Stimulated activated CD8-positive, alpha-beta memory T cell treated with anti-CD3 and anti-CD28 coated beads, Interleukin-7, amount 100 ng/mL, for 1 hour (primary cell): ENCODE measurements at places on chromosomes 5 and 9.

DNA sequence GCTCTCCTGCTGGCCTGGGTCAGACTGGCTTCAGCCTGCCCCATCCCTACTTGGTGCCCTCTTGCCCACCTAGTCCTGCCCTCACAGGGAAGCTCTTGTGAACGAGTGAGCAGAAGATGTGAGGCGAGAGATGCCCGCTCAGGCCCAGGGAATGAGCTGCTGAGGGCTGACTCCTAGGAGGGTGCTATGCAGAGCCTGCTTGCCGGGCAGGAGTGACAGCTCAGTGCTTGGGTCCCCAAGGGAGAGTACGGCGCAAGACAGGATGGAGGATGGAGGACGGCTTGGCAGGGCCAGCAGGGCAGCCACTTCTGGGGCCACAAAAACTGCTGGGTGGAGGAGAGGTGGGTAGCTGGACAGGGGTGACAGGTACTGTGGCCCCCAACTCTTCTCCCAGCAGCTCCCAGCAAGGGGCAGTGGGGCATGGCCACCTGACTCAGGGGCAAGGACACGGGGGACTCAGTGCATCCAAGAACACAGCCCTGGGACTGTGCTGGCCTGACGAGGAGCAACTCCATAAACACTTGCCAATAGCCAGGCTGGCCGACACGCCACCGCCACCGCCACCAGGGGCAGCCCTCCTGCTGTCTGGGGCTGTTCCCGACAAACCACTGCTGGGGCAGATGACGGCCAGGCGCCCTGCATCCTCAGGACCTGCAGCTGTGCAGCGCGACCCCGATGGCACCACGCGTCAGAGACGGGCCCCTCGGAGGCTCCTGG, 55.6 kb upstream of the UBAC1 start:
- no peak for DNase-seq

DNA sequence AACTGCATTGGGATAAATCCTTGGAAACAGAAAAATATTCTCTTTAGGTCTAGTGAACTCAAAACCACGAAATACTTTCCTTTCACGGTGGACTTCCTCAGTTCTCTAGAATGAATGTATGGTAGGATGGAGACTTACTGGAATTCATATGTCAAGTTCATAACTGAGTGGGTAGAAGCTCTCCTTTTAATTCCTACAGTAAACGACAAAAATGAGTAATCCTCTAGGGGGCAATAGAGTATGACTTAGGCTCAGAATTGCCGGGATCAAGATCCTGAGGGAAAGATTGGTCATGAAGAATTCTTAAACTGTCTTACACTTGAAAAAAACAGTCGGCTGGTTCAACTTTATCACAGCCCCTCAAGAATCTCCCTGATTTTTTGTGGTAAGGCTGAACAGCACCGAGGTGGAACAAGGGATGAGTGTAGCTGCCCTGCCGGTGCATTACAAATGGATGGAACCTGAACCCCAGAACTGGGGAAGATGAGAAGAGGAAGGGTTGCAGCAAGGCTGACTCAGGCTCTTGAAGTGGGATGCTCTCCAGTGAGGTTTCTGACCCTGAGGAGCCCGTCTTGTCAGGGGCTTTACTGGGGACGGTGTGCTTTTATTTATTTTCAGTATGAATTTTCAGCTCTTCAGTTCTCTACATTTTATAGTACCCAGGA, 14.0 kb upstream of the LOX start:
- no peak for DNase-seq

- DNase-seq = no peak
Measured at GRCh38 chr5:145903113-145903512, 30.3 kb upstream of the GRXCR2 start.

DNA sequence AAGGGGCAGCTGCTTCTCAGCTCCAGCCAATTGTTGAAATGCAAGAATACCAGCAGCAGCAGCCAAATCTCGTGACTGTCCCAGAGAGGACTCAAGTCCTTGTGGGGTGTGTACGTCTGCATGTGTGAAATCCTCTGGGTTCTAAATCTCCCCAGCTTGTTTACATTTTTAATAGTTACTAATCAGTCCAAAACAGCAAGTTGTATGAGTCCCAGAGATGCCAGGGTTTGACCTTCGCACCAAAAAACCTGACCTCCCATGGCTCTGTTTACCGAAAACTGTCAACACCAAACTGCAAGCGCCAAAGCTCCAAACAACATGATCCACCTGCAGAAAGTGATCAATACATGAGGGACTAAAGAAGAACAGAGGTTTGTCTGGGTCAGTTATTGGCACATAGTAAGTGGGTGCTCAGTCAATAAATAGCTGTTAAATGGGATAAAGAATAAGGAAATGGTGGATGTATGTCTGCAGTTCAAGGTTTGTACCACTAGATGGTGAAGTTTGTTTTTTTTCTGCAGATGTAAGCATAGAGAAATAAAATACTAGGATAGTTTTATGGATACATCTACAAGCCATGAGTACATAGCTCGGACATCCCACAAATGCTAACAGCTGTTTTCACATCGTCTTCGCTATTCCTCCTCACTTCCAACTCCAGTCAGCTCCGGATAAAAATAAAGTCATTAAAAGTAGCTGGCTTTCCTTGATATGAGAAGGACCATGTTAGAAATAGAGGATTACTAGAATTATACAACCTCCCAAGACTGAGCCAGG, 85.3 kb upstream of the ADRB2 start:
- no peak for DNase-seq

DNA sequence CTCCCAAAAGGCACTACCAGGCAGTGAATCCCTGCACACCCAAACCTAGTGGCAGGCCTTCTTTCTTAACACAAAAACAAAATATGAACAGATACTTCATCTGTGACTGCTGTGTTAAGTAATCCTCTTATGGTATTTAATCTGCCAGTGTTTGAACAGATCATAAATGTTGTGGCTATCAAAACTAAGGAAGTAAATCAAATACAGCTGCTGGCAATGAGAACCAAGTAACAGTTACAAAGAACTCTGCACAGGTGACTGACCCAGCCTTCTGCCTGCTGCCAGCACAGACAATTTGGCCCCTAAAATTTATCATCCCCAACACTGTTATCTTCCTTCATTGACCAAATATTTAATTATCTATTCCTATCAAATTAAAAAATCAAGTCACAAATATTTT, 78.0 kb downstream of the GNAQ start:
- no peak for DNase-seq

DNA sequence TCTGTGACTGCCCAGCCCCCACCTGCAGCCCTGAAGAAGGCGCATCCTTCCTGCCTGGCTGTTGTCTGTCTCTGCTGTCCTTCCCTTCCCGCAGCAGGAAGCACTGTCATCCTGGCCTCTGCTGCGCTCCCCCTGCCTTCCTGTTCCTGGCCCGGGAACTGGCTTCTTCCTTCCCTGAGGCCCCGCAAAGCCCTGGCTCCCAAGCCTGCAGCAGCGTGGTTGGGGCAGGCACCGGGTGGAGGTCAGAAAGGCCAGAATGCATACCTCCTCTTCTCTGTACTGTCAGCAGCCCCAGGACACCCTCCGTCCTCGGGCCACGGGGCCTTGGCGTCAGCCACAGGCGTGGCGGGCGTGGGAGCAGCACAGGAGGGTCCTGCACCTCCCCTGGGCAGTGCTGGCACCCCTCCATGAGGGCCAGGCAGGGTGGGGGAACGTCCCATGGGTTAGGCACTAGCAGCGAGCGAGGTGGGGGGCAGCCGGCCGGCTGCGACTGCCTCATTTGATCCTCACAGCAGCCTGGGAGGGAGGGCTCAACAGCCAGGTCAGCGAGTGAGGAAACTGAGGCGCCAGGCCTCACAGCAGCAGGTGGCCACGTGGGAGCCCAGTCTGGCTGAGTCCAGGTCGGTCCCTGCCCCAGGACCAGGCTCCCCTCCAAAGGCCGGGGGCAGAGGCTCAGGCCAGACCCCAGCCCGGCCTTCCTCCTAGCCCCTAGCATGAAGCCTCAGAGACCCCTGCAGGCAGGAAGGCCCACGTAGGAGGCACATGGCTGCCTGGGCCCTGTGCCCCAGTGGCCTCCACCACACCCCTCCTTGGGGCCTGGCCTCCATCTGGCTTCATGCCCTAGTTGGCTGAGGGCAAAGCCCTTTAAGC, 9.4 kb downstream of the FLT4 start:
- DNase-seq = no peak

DNA sequence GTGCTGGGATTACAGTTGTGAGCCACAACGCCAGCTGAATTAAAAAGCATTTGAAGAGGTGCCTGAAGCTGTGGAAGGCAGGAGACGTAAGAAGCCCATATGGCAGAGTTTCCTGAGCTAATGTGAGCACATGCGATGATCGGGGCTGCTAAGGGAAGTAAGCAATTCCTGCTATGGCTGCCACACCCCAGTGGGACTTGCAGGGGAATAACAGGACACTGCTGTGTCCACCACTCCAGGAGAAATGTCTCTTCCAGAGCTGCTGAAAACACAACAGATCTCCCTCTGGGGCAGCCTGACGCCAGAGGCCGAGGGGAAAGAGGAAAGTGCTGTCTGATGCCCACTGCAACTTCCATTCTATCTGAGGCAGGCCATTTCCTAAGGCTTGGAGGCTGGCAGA, 46.2 kb upstream of the ANKRD55 start:
- DNase-seq = no peak

DNA sequence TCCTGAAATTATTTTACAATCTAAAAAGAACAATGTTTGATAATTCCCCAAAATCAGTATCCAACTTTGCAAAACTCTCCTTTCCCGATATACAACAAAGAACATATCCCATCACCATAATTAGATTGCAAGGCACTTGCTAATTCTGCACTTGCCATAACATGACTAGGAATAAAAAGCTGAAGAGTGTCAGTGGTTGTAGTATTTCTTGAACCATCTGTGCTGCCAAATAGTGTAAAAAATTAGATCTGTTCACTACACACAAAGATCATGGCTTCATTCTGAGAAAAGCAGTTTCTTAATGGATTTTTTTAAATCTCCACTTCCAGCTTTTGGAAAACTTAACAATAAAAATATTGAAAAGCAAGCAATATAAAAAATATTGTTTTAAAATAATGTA, 259.5 kb upstream of the FAM174A start:
- DNase-seq = no peak

GRCh38 chr9:136837146-136837855, 5.0 kb upstream of the AJM1 start:
- DNase-seq = no peak

- DNase-seq = no peak
Measured at GRCh38 chr5:160703547-160704189, 148.3 kb downstream of the ATP10B start.

DNA sequence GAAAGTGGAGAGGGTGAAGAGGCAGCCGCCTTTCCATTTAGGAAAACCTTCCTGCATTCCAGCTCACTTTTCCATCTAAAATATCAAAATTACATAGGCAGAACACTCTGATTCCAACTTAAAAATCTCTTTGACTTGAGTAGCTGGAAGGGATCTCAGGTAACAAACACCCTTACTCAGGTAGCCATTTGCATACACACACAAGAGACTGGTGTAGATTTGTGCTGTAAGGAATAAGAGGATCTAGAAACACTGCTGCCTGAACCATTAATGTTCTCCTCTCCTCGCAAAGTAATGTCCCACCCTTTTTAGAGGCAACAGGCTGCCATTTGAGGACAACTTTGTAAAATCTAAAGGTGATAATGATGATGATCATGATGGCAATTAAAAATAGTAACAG, 53.5 kb downstream of the BNC2 start:
- DNase-seq = no peak

DNA sequence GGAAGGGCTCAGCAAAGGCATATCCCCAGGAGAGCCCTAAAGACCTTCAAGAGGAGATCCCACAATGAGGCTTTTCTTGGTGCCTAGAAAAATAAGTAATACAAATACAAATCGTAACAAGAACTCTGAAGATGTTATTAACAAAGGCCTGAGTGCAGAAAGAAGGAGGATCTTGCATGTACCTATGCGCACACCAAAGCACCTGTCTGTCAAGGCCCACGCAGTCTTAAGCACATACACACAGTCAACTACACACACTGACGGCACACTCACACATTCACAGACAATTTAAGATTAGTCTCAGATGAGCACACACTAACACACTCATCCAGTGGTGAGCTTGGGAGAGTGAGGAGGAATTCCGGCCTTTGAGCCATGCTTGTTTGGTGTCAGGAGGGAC, 38.5 kb downstream of the JADE2 start:
- DNase-seq = no peak

GRCh38 chr9:76456202-76456926, 2.6 kb upstream of the GCNT1 start:
- no peak for DNase-seq

- no peak for DNase-seq
Measured at GRCh38 chr5:98989727-98990126, 60.9 kb upstream of the CHD1 start.

DNA sequence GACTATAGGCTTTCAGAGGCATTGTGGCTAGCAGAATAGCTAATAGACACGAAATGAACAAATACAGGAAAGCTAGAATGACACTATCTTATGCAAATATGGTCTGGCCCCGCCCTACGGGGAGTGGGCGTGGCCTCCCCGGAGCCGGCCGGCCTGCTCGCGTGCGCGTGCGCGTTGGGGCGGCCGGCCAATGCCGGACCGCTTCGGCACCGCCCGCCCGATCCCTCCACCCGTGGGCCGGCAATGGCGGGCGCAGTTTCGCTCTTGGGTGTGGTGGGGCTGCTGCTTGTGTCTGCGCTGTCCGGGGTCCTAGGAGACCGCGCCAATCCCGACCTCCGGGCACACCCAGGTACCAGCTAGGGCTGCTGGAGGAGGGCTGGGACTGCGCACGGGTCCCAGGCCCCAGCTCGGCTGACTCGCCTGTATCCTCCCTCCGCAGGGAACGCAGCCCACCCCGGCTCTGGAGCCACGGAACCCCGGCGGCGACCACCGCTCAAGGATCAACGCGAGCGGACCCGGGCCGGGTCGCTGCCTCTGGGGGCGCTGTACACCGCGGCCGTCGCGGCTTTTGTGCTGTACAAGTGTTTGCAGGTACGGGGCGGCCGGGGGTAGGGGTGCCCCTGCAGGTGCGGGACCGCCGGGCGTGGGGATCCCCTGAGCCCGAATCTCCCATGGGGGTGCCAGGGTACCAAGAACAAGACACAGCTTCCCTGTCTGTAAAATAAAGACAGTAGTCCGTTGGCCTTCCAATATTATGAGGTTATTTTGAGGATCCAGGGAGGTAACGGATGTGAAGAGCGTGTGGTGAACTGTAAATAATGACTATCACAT, at the start of gene CCDC107:
Gene CCDC107 (plus strand): TSS at position 156 of the 831 bp plus-strand sequence. CDS start 88 bp downstream, at position 244.
- peak; percentile 67 for DNase-seq

DNA sequence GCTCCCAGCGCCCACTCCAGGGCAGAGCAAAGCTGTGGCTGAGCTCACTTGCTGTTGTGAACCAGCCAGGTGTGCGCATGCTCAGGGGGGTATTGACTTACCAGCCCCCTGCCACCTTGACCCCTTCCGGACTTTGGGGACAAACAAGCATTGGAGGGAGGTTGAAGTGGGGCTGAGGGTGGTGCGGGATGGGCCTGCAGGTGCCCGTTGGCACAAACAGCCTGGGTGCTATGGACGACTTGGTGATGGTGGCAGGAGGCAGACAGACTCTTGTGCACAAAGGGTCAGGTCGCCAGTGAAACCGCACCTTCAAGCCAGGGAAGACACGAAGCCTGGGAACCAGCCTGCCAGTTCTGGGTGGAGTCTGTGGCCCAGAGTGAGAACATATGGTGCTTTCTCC, 858.5 kb upstream of the PTPRD start:
- DNase-seq = no peak
